ENCODE measurements at places on chromosomes 6 and 20. TPM values are rescaled to one million over a fixed set of nuclear protein-coding genes. Genes with fewer than 3 reads are reported as not detected.
A peak's percentile ranks its signal among the peaks of the same experiment; 100 is the strongest.

DNA sequence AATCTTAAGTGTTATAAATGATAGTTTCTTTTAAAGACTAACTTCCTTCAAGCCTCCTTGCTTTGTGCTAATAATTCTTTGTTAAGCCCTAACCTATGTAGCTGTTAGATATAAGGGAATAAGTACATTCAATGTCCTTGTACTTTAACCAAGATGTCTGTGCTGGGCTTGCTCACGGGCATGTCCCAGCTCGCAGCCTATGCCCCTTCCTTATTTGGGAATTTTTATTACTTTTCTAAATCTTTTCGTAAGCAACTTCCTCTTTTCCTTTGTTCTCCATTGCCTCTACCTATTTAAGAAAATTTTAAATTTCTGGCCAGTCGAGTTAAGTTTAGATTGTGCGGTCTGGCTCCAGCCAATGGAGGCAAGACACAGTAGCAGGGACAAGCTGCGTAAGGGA lies 26.0 kb upstream of the CDK19 start:
- H3K27ac ChIP-seq = no peak overlapping the region
- no peaks in the 10 kb centered on the region for H3K27me3 ChIP-seq
- H3K36me3 ChIP-seq = no peaks in the 10 kb centered on the region
- H3K4me3 ChIP-seq = no peak overlapping the region
- DNase-seq = no peak

DNA sequence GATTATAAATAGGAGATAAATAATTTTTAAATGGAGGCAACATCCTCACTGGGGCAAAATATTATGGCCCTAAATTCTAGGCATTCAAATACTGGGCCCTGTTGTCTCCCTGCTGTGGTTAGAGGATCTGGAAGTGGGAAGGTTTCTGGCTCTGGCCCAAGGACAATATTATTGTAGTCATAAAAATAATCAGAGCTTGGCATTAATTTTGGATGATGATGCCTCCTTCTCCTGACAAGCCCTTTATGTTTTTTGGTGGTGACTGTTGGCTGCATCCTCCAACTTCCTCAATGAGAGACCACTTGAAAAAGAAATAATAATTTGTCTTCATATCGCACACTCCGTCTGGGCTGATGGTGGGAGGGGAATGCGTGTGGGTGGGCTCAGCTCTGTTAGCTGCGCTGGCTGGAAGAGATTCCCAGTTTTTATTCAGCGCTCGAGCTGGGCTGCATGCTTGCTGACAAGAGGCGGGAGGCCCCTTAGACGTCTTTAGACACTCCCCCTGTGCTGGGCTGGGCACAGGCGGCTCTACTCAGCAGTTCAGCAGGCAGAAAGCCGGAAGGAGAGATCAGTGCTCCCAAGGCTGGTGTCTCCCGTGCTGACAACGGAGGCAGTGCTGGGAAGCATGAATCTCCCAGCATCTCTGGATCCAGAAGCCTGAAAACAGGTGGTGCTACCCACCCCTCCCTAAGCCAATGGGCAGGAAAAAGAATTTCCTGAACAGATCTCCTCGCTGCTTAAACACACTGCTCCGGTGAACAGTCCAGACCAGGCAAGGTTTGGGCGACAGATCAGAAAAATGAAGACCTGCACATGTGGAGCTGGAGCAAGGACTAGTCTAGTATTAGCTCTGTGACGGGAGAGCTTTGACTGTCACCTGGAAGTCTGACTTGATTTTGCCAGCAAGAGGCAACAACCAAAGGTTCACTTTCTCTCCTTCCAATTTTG lies 97.7 kb downstream of the SYCP2 start:
- peaks cover 16% of the 10 kb centered on the region for H3K4me1 ChIP-seq
- H3K36me3 ChIP-seq = no peaks in the 10 kb centered on the region
- peak; percentile 86 for DNase-seq

GRCh38 chr6:48213076-48213788 lies 102.2 kb upstream of the PTCHD4 start:
- H3K27ac ChIP-seq = no peak overlapping the region
- no peaks in the 10 kb centered on the region for H3K4me1 ChIP-seq
- no peak for DNase-seq
- H3K36me3 ChIP-seq = no peaks in the 10 kb centered on the region
- no peaks in the 10 kb centered on the region for H3K27me3 ChIP-seq

DNA sequence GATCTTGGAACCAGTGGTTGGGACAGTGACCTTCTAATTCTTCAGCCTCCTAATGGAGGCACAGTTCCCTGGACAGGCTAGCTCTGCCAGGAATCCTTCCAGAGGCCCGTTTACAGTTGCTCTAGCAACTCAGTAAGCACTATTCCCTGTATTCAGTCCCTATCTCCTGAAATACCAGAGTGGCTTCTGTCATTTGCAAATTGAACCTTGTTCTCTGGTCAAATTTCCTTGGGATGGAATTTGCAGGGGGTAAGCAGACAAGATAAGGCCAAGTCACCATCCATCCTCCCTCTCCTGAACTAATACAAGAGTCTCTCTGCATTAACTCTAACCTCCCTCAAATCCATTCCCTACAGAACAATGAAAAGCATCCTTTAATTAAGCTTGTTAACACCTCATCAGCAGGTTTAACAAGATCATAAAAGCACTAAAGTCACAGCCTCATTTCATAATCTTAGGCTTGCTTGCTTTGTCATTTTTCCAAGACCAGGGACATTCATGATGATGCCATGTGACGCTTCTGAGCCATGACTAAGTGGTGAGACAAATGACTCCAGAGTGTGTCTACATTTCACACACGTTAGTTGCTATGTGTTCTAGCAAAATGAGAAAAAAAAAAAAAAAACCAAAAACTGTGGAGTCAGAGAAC lies 37.1 kb downstream of the SLC22A23 start:
- peaks cover 4% of the 10 kb centered on the region for H3K4me1 ChIP-seq
- no peak for DNase-seq

ELOVL4 gene
- 2.2 TPM for total RNA-seq

NHLRC1 gene
- total RNA-seq = 1.2 TPM

PDRG1 gene
- 11.0 TPM for total RNA-seq

Data from esophagus muscularis mucosa (tissue), 4 donors.